ENCODE measurements at places on chromosomes 7 and 10.

- DNase-seq, result no peak
These were observed 112.0 kb downstream of the EEPD1 start for GRCh38 chr7:36264913-36265516.

GRCh38 chr7:34084651-34085050 is 179.3 kb downstream of the BMPER start:
- no peak for DNase-seq

DNA sequence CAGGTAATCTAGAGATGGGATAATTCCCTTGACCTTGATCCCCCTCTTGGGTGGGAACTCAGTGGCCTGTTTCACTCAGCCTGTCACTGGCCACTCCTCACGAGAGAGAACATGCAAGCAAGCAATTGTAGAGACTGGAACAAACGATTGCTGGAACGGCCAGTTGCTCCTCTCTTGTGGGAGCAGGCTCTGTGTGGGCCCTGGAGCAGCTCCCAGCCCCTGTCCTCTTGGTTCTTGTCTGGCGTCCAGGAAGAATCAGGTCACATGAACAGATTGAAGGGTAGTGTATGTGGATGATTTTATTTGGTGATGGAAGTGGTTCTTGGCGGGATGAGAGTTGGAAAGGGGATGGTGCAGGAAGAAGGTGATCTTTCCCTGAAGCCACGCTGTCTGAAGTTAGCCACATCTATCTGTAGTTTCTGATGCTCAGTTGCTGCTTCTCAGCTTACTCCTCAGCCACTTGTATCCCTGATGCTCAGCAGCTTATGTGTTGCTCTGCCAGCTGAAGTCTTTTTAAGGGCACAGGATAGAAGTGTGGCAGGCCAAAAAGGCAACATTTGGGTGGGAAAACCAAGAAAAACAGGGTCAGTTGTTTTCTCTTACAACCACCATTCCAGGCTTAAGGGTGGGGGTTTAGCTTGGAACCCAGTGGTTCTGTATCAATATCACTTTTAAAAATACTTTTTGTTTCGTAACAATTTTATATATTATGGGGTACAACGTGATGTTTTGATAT is 15.9 kb downstream of the RNF133 start:
- DNase-seq, result no peak

DNA sequence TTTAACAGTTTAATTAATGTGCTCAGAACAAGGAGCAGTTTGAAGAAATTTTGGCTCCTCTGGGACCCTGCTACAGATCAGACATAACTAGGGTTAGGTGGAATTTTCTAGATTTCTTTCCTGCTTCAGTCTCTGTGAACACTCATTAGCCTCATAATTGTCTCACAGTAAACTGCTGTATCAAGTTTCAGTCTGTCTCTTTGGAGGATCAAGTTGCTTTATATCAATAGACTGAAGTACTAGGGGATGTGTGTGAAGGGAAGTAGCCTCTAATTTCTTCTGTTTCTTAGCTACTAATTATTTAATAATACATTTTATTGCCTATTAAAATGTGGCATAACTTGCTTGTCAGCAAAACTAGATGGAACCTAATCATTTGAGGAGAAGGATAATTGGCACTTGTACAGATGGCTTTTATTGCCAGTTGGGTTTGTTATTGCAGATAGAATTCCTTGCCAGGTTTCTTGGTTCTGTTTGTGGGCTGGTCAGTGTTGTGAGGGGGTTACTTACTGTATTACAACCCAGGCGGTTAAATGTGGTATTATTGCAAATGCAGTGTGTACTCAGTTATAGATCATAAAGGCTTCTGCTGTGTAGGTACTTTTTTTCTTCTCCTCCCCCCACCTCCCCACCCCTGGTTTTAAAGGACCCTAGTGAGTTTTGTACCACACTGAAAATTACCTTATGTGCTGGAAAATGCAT is 758.0 kb downstream of the AUTS2 start:
- DNase-seq, result no peak

DNA sequence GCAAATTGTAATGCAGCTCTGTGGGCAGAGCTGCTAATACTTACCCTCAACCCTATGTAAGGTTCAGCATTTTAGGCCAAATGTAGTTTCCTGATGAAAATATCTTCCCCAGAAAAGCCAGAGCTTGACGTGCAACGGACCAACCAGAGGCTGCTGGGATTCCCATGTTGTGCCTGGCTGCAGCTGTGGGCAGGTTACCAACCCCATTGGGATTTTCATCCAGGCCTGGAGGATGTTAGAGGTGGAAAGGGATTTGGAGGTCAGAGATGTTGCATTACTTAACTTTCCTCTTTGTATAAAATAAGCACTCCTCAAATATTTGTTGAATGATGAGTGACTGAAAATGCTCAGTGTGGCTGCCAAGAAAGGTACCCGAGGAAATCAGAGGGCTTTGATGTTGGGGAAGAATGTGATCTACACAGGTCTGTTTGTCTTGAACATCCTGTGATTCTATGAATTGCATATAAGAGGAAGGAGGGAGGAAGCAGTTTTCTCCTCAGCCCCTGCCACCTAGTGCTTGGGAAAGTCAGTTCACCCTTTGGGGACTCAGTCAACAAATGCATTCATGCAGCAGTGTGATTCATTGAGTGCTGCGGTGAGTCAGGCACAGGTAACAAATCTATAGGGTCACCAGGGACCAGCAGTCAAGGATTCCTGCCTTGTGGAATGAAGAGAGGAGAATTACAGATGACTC is 487.2 kb downstream of the RPS24 start:
- no peak for DNase-seq

GRCh38 chr10:44651834-44652233 is 259.3 kb upstream of the TMEM72 start:
- no peak for DNase-seq

DNA sequence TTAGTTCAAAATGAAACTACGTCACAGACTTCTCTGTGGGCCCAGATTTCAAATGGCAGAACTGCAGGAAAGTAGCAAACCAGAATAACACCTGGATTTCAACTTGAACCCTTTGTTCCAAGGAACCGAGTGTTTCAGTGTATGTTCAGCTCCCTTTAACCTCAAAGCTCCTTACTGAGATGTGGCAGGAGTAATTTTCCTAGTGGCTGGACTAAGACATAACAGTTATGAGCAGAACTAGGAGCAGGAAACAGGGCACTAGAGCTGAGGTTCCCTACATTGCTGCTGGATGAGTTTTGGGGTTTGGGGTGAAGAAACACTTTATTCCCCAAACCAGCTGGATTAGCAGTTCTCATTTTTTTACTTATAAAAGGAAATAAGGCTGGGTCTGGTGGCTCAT is 50.1 kb downstream of the NSUN6 start:
- no peak for DNase-seq

- DNase-seq, result no peak
These were observed 224.9 kb upstream of the AUTS2 start for GRCh38 chr7:69373171-69374043.

DNA sequence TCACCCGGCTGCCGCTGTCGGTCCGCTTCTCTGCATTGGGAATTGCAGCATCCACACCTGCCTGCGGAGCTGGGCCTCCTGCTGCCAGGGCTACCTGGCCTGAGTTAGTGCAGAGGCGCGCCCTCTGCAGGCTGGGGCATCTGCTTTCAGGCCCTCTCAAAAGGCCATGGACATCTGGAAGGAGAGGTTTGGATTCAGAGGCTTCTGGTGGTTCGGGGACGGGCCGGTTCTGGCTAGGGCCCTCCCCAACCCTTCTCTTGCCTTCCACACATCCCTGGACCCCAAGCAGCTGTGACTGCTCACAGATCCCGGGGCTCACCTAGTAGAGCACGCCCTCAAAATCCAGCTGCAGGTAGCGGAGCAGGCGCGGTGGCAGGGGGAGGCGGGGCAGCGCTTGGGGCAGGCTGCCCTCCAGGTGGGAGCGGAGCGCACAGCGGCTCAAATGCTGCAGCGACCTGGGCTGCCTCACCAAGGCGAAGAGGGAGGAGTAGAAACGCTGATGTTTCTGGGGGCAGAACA is 8.4 kb upstream of the GBX1 start:
- DNase-seq, result no peak

DNA sequence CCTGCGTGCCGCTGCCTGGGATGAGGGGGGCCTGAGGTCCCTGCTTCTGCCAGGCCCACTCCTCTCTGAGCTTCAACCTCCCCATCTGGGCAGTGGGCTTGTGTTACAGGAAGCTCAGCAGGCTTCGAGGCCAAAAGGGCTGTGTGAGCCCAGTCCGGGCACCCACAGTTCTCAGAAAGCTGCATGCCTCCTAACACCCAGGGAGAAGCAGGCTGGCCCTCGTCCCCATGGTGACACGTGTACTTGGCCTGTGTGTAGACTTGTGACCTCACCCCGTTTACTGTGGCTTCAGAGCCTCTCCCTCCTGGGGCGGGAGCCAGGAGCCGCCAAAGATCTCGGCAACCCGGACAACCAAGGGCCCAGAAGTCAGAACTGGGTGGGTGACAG is 2.2 kb upstream of the GRIFIN start:
- DNase-seq, result no peak

DNA sequence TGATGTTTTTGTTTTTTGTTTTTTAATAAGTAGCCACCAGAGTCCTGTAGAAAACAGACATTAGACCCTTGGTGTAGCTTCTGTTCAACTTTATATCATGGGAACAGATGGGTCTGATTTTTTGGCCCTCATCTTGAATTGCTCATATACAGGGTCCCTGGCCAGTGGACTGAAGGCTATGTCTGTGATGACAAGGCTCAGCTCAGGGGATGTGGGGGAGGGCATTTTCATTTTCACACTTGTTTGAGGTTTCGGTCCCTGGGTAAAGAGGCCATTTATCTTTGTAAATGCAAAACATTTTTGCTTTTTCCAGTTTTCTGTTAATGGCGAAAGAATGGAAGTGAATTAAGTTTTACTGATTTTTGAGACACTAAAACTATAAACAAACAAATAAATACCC is 257.6 kb upstream of the PHYHIPL start:
- no peak for DNase-seq

DNA sequence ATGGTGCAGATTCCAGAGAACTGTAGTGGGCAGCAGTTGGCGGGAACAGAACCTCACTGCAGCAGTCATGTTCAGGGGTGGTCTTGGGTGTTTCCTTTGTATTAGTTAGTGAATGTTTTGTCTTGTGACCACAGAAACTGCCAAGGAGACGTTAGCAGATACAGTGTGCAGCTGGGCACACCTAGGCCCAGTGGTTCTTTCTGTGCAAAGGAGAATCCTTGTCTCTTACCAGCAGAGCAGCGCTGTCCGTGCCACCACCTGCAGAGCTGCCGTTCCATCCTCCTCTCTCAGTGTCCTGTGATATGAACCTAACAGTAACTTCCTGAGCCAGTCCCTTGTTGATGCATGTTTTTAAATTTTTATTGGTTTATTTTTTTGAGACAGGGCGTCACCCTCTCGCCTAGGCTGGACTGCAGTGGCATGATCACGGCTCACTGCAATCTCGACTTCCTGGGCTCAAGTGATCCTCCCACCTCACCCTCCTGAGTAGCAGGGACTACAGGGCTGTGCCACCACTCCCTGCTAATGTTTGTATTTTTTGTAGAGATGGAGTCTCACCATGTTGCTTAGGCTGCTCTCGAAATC is 60.6 kb downstream of the WDR37 start:
- no peak for DNase-seq

DNA sequence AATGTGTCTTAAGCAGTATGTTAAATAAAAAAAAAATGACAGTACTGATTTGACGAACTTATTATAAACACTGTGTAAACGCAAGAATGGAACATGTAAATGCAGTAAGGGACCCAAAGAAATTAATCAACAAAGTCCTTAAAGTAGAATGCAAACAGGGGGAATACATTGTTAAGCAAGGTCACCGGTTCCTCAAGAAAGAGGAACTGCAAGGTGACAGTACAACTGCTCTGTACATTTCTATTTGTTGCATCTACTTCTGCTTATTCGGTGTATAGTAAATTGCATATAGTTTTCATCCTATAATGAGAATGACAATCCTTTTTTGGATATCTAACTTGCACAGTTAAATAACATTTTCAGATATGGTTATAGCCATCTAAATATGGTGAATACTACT is 387.0 kb upstream of the SEMA3D start:
- DNase-seq, result no peak

DNA sequence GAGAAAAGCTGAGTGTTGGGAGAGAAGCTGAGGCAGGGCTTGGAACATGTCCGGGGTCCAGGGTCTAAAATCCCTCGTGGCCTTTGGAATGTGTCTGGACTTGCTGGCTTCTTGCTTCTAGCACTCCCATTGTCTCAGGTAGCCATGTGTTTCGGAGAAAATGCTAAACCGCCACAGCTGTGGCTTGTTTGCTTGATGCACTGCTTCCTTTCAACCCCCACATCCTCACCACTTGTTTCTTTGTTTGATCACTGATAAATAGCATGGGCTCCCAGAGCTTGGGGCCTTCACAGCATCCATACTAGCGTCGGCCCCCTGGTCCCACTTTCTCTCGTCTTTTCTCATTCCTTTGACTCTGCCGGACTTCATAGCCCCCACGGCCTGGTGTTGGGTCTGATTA is 102.7 kb downstream of the ANKRD26 start:
- DNase-seq, result no peak

- DNase-seq, result no peak
These were observed 37.7 kb downstream of the ATXN7L1 start for GRCh38 chr7:105838627-105839231.

DNA sequence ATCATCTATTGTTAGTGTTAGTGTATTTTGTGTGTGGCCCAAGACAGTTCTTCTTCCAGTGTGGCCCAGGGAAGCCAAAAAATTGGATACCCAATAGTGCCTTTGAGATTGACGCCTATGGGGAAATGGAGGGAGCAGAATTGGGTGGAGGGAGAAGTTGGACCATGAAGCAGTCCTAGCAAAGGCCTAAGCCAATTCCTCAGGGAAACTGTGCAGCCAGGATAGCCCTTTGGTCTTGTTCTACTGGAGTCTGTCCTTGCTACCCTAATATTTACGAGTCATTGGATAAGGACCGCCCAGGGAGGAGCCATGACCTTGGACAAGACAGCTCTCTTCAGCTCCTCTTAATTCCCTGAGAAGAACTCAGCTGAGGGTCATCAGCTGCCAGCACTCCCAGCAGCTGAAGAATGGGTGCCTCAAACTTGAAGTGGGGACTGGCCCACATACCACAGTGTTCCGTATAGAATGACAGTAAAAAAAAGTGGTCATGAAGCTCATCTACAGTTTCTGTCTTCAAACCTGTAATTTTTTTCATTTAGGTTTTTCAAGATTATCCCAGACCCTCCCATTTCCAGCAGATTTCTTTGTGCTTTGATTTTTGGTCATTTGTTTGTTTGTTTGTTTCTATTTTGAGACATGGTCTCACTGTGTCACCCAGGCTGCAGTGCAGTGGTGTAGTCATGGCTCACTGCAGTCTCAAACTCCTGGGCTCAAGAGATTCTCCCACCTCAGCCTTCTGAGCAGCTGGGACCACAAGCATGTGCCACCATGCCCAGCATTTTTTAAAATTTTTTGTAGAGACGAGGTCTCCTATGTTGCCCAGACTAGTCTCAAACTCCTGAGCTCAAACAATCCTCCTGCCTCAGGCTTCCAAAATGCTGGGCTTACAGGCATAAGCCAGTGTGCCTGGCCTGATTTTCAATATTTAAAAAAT is 81.2 kb downstream of the C1GALT1 start:
- no peak for DNase-seq

- DNase-seq, result no peak
These were observed 991 bp downstream of the SEMA4G start for GRCh38 chr10:100970076-100970913.

- no peak for DNase-seq
These were observed 2.5 kb downstream of the HSPB1 start for GRCh38 chr7:76304888-76305375.

GRCh38 chr7:138670594-138670993 is 30.6 kb downstream of the SVOPL start:
- no peak for DNase-seq

- DNase-seq, result peak; percentile 9
These were observed 411.5 kb upstream of the ZMIZ1 start for GRCh38 chr10:78657163-78657861.
